Right kidney (tissue), 9 donors: ENCODE measurements at places on chromosomes 5 and 9.

- DNase-seq: no peak
These were observed 132.1 kb downstream of the CDH18 start for GRCh38 chr5:19855931-19856330.

DNA sequence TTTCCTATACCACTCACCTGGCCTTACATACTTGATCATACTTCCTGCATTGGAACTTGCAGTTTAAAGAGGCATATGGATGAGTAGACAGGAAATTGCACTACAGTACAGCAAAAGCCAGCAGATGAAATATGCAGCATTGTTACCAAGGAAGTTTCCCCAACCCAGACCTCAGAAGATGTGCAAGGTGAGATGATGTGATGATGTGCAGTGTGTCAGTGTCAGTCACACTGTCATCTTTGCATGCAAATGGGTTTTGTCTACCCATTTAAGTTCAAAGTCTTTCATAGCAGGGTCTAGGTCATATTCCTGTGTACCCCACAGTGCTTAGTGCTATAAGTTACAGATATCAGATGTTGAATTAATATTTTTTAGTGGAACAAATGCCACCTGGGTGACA is 89.3 kb upstream of the CER1 start:
- no peak for DNase-seq

DNA sequence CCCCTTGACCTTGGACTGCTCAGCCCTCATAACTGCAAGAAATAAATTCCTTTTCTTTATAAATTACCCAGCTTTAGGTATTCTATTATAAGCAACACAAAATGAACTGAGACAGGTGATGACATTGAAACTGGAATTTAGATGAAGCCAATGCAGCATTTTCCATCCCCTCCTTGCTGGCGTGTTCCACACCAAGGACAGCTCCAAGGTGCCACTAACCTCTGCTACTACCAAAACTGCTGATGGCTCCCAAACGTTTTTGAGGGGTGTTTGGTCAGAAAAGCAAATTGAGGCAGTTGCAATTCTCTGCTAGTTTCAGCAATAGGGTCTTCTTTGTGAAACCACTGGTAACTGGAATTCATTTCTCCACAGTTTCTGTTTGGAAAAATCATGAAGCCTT is 124.8 kb downstream of the DRD1 start:
- DNase-seq: no peak

DNA sequence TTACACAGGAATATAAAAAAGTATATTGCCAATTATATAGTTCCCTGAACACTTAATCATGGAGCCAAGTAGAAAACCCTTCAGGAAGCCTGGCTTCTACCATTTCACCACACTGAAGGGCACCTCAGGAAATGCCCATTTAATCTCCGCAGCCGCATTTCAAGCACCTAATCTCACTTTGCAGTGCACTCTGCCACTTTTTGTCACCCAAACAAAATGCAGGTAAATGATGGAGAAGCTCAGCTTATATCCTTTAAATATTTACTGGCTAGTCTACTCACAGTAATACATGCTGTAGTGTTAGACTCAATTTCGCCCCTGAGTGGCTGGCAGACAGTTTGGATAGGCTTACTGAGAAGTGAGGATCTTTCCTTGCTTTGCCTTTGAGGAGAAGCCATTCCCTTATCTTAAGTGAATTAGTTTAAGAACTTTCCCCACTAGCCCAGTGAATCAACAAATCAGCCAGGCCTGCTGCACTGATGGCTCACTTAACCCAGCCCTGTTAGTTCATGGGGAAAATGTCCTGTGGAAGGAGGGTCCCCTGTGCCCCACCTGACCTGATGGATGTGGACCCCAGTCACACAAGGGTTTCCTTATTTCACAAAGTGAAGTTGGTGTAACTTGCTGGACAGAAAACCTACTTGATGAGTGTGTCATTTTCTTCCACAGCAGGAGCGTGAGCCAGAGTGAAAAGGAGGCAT is 209.7 kb downstream of the CAAP1 start:
- no peak for DNase-seq

DNA sequence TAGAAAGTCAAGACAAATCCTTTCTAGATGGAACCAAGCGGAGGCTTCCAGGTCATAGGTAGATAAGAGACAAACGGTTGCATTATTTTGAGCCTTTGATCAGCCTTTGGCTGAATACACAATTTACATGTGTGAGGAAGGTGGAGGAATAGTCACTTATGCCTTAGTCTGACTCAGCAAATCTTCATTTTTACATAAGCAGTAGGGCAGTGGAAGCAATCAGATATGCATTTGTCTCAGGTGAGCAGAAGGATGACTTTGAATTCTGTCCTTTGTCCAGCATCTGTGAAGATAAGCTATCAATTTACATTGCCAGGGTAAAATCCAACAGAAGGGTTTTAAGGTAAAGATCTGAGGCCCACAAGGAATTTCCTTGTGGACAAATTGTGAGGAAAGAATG is 23.8 kb downstream of the TUSC1 start:
- no peak for DNase-seq

GRCh38 chr5:138716456-138716924 is 36.7 kb upstream of the CTNNA1 start:
- no peak for DNase-seq

DNA sequence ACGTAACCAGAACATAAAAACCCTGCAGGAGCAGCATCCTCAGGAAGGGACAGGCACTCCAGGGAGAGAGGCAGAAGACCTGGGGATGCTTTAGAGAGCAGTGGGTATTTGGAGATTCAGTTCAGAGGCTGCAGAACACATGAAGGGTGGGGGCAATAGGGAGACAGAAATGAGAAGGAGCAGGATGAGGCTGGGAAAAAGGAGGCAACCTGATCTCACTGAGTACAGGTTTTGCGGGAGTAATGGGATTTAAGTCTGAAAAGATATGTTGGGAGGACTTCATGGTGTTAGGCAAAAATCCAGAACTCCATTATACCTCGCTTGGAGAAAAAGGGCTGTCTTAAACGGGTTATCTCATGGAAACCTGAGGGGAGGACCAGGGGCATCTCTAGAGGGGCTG is 41.3 kb upstream of the GARNL3 start:
- DNase-seq: no peak

DNA sequence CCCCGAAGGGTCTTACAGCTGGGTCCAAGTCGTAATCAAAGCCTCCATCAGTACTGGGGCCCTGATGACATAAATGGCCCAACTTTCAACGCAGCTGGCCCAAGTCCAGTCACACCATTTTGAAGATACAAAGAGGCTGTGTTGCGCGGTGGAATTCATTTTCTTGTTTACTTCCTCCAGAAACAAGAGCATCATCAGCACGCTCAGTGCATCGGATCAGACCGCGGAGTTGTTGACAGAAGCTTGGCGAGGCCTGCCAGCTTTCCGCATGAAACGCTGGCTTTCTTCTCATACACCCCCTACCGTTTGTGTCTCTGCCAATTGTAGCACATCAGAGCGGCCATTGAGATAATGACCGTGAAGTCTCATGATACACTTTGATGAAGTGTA is 101.7 kb upstream of the SPATA31D4 start:
- DNase-seq: no peak

DNA sequence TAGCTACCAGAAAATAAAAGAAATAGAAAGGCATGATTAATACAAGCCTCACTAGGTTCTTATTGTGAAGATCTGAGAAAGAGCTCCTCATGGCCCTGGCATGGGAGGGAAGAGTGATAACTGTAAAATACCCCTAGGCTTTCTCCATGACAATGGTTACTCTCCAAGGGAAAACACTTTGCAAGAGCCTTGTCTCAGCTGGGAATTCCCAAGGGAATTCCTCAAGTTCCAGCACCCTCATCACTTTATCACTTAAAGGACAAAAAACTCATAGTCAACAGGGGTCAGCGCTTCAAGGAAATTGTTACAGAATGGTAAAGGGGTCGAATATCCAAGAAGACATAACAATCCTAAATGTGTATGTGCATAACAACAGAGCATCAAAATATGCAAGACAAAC is 21.2 kb downstream of the SYK start:
- DNase-seq: no peak

DNA sequence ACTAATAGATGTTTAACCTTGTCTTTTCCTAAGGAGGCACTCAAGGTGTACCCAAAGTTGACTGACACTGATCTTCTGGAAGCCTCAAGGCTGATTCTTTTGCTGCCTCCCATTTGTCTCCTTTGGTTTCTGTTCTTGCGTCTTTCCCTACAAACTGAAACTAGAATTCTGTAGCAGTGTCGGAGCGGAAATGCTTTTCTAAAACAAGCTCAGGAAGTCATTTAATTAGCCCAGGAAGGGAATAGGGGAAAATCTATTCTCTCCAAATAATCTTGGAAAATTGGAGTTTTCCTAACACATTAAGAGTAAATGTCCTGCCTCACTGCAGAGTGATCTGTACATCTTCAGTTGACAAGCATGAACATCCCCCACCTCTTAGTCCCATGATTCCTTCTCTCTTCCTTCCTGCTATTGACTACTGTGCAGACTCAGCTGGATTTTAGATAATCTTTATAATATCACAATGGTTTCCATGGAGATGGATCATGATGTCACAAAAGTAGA is 182.7 kb downstream of the NR3C1 start:
- no peak for DNase-seq

DNA sequence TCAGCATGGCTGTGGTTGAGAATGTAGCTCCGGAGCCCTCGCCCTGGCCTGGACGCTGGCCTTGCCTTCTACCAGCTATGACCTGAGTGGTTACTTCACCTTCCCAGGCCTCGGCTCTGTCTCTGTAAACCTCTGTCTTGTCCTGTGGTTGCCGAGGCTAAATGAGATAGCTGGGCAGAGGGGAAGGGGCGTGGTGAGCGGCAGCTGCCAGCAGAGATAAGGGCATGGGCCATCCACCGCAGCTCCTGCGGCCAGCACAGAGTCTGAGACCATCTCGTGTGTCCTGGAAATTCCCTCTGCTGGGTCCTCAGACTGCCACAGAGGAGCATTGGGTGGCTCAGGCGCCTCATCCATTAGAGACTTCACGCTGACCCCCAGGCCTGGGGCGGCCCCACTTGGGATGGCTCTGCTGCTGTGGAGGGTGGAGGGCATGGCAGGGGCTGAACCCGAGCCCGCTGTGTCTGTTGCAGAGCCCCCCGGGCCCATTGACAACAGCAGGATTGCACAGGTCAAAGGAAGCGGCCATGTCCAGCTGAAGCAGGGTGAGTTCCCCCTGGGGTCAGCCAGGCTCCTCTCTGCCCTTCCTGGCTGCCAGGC is 43.9 kb downstream of the USP20 start:
- no peak for DNase-seq

DNA sequence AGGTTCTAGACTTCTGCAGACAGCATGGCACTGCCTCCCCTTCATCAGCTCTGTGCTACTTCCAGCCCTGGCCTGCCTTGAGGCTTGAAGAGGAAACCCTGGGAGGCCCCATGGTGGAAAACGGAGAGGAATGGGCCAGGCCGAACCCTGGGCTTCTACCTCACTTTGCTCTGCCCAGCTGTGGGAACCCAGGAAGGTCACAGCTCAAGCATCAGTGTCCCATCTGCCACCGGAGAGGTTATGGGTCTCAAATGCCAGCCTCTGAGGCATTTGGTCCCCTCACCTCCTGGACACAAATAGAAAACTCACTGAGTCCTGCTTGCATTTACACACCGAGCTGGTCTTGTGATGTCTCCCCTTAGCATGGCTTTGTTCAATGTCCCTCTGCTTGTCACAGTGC is 80.1 kb upstream of the ALDH1B1 start:
- DNase-seq: no peak

DNA sequence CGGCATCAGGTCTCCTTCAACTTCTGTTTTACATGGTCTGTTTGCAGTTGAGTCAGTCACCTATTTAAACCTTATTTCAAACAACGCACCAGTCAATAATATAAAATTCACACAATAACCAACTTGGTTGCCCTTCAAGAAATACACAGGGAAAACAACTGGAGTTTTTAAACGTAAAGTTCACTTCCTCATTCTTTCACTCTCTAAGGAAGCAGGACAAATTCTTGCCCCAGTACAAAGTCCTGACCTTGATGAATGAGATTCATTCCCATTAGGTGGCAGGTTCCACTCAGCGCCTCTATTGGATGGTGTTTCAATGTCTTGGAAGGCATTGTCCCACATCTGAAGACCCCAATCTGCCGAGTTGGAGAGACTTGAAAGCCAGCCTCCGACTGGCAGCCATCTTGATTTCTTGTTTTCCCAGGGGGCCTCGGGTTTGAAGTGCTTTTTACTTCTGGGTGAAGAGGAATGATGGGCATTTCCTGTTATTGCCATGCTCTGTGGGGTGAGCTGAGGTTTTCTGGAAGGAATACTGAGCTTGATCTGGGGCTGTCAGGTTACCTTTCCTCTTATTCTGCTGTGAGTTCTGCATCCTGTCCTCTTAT is 105.0 kb downstream of the ACER2 start:
- DNase-seq: no peak

GRCh38 chr9:133199648-133200321 is 9.3 kb downstream of the OBP2B start:
- peak; percentile 38 for DNase-seq
